ENCODE measurements at places on chromosomes 7 and 10. TPM values are rescaled to one million over a fixed set of nuclear protein-coding genes. Genes with fewer than 3 reads are reported as not detected.

Gene IFIT1B
- total RNA-seq = 0.06 TPM

Gene SLC29A4
- total RNA-seq = 0.40 TPM

Gene SH2D4B
- total RNA-seq = not detected

Gene C10orf71
- total RNA-seq = not detected

Gene SMKR1
- not detected for total RNA-seq

Gene NKX1-2
- total RNA-seq = not detected

Gene TMEM139
- total RNA-seq = not detected

Gene TEX36
- not detected for total RNA-seq

Gene HOXA7
- not detected for total RNA-seq

Gene SMO
- total RNA-seq = 7.5 TPM

Gene ST7
- total RNA-seq = 18.2 TPM

Gene PRPS1L1
- 0.13 TPM for total RNA-seq

Gene DNA2
- total RNA-seq = 6.9 TPM

Gene EIF5AL1
- 0.53 TPM for total RNA-seq

Gene ANKRD2
- total RNA-seq = 0.50 TPM
